ENCODE measurements at places on chromosomes 6 and 20.

GRCh38 chr20:7269452-7269851 lies 502.0 kb downstream of the BMP2 start:
- no peak for DNase-seq

GRCh38 chr6:29325777-29326176 lies 24.3 kb downstream of the OR14J1 start:
- DNase-seq, result no peak

- DNase-seq, result no peak
Observed at GRCh38 chr20:63327231-63327745, 33.9 kb downstream of the CHRNA4 start.

- no peak for DNase-seq
Observed at GRCh38 chr6:162970246-162970645, 242.5 kb downstream of the PACRG start.

DNA sequence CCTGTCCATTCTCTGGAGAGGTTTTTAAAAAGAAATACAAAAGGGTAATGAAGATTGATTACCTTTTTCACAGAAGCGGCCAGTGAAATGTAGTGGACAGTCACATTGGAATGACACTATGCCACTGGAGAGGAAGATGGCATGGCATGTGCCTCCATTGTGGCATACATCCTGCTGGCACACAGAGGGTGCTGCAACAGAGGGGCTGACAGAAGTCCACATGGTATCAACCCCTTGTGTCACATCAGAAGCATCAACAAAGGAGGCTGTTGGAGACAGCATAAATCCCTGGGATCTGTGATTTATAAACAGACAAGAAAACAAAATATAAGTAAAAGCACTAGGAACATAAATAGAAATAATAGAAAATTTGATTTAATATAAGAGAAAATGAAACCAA lies 594.9 kb downstream of the PHF3 start:
- DNase-seq, result no peak

GRCh38 chr6:43944908-43945767 lies 175.1 kb downstream of the VEGFA start:
- DNase-seq, result no peak

GRCh38 chr20:10924644-10925201 lies 250.9 kb upstream of the JAG1 start:
- peak; percentile 49 for DNase-seq

GRCh38 chr20:49982072-49982345 lies 771 bp upstream of the SNAI1 start:
- DNase-seq, result no peak

All from astrocyte of the spinal cord (primary cell).